Fibroblast of the aortic adventitia (primary cell): ENCODE measurements at places on chromosomes 12 and 14.
A peak's percentile ranks its signal among the peaks of the same experiment; 100 is the strongest.

DNA sequence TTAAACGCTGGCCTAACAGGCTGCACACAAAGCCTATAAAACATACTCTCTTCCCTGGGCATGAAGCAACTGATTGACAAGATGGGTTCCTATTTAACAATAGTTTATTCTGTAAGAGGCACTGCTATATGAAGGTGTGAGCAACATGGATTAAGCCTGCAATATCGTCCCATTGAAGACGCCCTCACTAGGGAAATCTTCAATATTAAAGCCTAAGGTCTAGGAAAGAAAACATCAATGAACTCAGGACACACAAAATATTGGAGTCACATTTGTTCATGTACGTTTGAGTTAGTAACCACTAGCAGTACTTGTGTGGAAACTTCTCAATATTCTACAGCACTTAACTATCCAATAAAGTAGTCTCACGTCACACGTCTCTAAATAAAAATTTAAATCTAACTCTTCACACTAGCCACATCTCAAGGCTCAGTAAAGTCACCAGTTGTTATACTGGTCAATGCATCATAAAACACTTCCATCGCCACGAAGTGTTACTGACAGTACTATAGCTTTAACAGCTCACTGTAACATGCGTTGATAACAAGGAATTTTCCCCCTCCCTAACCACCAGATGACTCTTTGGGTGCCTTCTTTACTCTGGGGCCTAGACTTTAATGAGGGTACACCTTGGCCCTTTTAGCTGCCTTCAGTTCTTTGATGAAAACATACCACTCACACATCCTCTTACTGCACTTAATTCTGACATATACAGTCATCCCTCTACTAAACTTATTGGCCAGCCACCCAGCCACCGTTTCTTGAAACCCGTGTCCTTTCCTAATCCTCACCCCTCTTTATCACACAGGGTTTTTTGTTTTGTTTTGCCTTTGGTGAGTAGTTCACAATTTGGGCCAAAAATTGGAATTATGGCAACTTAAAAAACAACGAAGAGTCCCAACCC is 50.1 kb upstream of the OR5AU1 start:
- no peak for DNase-seq

DNA sequence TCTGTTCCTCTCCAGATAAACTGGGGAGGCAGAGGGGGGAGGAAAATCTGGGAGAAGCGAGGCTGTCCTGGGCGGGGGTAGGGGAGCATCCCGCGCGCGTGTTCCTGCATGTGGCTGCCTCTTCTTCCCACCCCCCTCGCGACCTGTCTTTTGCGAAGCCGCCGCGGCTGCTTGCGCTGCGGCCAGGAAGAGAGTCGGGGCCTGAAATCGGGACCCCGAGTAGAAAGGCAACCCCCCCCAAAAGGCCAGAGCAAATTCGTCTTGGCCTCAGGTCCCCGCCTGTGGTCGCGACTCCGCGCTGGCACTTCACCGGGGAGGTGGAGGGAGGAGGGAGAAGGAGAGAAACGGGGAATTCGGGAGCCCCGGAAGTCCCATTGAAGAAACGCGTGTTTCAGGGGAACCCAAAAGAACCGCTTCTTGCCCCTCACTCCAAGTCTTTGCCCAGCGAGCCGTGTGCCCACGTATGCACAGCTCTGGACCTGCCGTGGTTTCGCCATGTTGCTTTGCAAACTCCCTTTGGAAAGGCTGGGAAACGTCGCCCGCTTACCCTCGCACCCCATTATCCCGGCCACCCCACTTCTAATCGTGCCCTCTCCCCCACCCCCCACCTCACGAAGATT is 944 bp downstream of the CCND2 start:
- DNase-seq, result no peak

GRCh38 chr14:92914087-92914656 is 8.8 kb upstream of the CHGA start:
- peak; percentile 28 for DNase-seq

GRCh38 chr14:29805415-29806123 is 122.1 kb downstream of the PRKD1 start:
- peak; percentile 99 for DNase-seq

DNA sequence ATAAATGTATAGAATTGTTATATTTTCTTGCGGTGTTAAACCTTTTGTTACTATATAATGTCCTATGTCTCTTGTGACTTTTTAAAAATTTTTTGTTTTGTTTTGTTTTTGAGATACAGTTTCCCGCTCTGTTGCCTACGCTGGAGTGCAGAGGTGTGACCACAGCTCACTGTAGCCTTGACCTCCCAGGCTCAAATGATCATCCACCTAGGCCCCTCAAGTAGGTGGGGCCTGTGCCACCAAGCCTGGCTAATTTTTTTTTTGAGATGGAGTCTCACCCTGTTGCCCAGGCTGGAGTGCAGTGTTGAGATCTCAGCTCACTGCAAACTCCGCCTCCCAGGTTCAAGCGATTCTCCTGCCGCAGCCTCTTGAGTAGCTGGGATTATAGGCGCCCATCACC is 26.5 kb upstream of the RCOR1 start:
- no peak for DNase-seq

GRCh38 chr12:114030451-114030850 is 64.3 kb upstream of the RBM19 start:
- DNase-seq, result no peak

- DNase-seq, result no peak
These were observed 90.4 kb downstream of the RBM19 start for GRCh38 chr12:113875691-113876090.

DNA sequence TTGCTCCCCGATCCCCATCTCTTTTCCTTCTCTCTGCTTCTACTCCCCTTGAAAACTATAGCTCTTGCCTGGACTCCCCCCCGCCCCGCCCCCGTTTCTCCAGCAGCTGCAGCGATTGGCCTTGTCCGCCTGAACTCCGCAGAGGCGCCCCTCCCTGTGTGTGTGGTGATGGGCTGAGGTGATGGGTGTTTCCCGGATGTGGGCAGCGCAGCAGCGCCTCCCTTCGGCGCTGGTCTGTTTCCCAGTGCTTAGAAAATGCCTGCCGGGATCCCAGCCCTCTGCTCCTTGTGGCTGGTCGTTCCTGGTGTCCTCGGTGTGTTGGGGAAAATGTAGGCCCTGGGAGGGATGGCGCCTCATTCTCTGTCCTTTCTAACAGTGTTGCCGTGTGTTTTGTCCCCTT is 43.3 kb downstream of the GALNT8 start:
- no peak for DNase-seq

DNA sequence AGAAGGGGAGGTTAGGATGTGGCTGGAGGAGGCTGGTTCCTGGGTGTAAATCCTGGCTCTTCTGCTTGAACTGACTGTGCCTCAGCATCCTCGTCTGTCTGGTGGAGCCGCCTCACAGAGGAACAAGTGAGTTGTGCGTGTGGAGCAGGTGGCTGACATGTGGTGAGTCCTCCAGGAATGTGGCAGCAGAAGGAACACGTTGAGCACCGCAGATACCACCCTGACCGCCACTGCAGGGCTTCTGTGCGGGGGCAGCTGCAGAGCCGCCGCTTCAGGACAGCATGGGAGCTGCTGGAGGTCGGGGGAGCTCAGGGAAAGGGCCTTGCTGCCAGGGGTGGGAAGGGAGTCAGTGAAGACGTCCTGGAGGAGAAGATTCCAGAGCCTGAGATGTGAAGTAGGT is 48.9 kb downstream of the TRAF3 start:
- DNase-seq, result no peak

DNA sequence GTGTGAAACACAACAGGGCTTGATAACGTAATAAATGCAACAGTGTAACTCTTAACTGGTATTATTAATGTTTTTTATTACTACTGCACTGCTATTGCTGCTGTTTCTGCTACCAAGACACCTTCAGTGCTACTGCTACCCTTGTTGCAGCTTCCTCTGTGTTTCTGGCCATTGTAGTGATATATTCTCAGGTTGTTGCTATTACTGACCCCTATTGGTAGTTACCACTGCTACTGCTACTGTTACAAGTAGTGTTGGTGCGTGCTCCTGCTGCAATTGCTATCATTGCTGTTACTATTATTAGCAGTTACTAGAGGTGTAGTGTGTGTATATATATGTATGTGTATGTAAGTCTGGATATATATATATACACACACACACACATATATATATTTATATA is 87.2 kb upstream of the PTPRB start:
- peak; percentile 7 for DNase-seq

DNA sequence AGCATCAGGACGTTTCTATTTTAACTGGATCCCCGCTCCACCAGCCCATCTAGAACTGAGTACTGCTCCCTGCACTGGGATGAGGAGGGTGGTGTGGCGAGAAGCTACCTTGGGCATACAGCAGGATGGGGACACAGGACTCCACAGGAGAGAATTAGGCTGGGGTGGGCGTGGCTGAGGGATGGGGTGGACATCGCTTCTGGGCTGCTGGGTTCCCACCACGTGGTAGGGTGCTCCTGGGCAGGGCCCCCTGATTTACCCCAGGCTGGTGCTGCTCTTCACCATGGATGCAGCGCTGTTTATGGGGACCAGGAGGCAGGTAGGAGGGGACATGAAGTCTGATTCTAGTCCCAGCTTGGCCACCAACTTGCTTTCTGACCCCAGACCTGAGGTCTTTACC is 41.9 kb downstream of the VDR start:
- no peak for DNase-seq

DNA sequence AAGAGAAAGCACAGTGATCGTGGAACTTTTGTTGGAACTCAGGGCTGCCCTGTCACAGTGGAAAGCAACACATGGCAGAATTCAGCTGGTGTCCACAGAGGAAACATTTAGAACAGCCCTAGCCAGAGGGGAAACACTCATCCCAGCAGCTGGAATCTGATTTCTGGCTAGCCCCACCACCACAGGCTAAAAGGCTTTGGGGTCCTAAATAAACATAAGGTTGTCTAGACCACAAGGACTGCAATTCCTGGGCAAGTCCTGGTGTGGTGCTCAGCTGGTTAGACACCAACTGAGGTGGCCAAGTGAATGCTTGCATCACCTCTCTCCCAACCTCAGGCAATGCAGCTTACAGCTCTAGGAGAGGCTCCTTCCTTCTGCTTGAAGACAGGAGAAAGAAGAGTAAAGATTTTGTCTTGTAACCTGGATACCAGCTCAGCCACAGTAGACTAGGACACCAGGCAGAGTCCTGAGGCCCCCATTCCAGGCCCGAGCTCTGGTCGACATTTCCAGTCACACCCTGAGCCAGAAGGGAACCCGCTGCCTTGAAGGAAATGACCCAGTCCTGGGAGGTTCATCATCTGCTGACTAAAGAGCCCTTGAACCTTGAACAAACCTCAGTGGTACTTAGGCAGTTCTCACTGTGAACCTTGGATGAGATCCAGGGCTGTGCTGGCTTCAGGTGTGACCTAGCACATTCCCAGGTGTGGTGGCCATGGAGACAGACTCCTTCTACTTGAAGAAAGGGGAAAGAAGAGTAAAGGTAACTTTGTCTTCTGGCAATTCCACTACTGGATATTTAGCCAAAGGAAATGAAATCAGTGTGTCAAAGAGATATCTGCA is 85.4 kb upstream of the PLXNC1 start:
- DNase-seq, result no peak

DNA sequence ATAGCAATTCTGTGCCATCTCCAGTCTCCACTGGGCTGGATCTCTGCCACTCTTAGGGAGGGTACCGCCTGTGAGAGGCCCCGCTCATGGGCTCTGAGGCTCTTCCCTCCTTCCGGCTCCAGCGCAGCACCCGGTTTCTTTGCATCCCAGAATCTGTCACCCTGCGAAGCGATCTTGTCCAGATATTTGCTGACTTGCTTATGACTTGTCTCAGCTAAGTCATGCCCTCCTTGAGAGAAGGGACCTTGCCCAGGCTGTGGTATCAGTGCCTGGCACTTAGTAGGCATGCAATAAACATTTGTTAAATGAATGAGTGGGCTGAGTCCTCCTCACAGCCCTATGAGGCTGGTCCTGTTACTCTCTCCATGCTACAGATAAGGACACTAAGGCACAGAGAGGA is 13.4 kb downstream of the KRT80 start:
- DNase-seq, result no peak

- no peak for DNase-seq
These were observed 200.7 kb downstream of the C12orf50 start for GRCh38 chr12:87828382-87828973.

GRCh38 chr12:131437706-131438492 is 273.0 kb upstream of the SFSWAP start:
- DNase-seq, result no peak

DNA sequence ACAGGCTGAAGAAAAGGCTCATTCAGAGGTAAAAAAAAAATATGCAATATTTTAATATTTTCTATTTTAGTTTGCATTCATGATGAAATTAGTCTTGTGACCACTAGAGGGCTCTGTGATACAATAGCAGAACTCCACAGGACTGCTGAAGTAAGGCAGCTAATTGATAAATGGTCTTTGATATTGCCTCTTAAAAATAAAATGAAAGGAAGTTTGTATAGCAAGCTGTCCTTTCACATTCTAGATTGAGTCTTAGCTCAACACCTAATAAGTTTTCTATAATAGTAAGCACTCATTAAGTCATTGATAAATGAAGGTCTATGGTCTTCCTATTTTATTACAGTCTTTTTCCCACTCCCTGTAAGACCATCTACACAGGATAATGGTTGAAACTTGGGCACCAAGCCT is 315.7 kb downstream of the NAV3 start:
- DNase-seq, result peak; percentile 72

DNA sequence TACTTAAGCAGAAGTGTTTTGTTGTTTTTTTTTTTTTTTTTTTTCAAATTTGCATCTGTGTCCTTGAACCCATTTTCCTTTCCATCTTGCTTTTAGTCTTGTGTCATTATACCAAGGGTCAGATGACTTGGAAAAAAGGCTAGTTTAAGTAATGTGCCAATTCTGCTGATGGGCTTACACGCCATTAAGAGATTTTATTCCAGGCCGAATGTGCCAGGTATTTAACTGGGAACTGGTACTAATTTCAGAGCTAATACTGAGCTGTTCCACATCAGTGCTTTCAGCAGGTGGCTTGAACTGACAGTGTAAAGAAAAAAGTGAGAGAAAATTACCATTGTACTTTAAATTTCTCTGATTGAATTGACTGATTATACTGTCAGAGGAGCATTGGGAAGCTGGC is 224.9 kb downstream of the NPAS3 start:
- DNase-seq, result no peak

DNA sequence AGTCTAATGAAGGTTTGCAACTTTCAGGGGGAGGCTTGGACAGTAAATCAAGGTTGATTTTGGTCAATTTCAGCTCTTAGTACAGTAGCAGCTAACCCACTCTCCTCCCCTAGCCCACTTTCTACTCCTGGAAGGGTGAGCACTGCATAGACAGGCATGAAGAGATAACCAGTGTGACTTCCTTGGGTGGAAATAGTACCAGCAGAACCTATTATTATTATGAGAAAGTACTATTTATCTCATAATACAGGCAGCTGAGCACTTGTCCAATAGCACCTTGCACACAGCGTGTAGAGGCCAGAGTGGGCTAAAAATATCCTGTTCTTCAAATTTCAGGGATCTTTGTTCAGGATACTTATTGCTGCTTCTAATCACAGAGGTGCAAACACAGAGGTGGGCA is 96.2 kb upstream of the FKBP4 start:
- DNase-seq, result no peak

DNA sequence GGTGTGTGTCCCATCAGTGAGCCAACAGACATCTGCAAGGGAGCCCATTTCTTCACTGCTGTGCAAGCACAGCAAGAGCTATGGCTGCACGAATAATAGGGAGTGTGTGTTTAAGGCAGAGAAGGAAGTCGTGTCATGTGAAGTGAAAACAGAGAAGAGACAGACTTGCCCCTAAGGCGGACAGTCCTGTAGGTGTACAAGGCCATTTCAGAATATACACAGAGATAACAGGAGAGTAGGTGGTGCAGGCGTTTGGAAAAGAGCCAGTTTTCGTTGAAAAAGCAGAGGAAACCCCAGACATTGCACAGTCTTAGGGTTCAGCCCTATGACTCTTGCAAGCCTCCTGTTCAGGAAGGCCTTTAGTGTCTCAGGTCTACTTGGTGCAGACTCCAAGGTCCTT is 46.3 kb upstream of the RNU6-8 start:
- no peak for DNase-seq
